GM23248 (cell line): ENCODE measurements at places on chromosomes 5 and 9.

DNA sequence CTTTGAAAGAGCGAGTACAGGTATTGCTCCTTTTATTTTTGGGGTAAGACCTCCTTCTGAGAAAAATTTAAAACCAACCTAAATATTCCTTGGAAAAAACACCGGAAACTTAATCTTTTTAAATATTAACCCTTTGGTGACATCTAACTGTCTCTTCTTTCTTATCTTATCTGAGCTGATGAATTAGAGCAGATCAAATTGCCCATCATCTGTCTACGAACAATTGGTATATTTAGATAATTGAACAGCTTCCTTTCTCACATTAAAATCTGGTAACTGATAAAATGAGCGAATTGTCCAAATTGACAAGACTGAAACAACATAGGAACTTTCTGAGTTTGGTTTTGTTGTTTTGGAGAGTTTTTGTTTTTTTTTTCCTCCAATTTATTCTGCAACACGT is 2.0 kb downstream of the ISL1 start:
- no peak for DNase-seq

DNA sequence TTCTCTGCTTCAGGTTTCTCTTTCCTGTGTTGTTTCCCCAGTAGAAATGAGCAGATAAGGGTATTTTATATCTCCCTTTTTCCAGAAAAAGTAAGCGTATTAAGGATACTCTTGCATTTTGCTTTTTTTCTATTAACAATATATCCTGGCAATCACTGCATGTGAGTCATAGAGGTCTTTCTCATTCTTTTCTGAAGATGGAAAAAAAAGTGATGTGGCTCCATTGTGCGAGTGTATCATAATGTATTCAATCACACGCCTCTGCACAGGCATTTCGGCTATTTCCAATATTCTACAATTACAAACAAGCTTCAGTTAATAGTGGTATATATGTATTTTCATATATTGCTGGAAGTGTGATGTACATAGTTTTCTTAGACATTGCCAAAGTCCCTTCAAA is 155.9 kb downstream of the MED27 start:
- DNase-seq, result peak; percentile 8

GRCh38 chr5:15065091-15065490 is 193.5 kb upstream of the ANKH start:
- DNase-seq, result no peak

GRCh38 chr9:69671879-69672595 is at the start of gene APBA1:
APBA1 (minus strand) TSS chr9:69672371.
- DNase-seq, result peak; percentile 74

DNA sequence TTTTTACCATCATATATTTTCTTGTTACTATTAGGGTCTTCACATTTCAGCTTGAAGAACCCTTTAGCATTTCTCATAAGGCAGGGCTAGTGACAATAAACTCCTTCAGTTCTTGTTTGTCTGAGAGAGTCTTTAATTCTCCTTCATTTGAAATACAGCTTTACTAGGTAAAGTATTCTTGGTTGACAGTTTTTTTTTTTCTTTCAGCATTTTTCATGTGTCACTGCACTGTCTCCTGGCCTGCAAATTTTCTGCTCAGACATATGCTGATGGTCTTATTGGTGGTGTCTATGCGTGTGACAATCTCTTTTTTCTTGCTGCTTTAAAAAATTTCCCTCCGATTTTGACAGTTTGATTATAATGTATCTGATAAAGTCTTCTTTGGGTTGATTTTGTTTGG is 399.9 kb downstream of the SH3GL2 start:
- DNase-seq, result no peak

- DNase-seq, result peak; percentile 2
These were observed 435.3 kb upstream of the TNC start for GRCh38 chr9:115553060-115553773.

DNA sequence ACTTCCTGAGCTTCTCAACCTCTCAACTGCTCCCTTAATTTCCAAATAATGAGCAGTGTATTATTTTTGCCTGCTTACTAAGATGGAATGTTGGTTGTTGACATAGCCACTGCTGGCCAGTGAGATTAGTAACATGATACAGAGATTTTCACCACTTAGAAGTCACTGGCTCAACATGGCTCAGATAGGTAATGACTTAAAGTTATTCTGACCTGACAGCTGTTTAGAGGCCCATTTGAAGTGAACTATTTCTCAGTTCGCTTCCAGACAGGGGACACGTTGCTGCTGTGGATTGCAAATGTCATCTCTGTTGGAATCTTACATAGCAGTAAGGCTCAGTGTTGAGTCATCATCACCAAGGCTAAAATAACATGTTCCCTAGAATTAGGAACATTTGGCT is 490.2 kb downstream of the TLE4 start:
- DNase-seq, result peak; percentile 88

- DNase-seq, result peak; percentile 68
These were observed 7.0 kb upstream of the GADD45G start for GRCh38 chr9:89597711-89598362.

GRCh38 chr9:105205787-105206495 is 38.5 kb upstream of the SLC44A1 start:
- peak; percentile 94 for DNase-seq

- DNase-seq, result peak; percentile 80
These were observed 68.4 kb downstream of the COL27A1 start for GRCh38 chr9:114223564-114224246.

DNA sequence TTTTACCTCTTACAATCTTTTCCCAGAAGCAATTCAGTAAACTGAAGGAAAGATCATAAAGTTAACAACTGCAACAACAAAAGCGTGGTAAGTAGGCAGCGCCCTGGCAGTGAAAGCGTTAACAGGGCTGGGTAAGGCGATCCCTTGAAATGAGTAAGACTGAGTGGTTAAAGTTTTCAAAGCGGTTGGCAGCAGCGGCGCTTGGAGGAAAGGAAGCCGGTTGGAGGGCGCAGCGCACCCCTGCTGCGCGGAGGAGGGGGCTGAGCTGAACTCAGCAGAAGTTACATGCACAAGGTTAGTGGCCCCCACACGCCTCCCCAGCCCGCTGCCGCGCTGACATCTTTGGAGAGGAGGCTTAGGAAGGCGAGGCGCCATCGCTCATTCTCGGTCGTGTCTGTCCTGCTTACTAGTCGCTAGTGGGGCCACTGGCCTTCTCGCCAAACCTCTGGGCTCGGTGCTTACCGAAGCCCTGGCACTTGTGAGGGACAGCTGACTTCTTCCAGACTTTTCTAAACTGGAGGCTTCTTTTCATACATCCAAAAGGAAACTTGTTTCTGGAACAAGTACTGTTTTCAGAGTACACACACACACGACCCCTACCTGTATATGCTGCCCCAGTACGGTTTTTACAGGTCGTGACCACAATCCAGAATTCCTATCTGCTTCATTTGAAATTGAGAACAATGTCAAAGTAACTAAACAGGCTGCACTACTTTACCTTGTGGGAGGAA is at the start of gene SH3RF2:
Gene SH3RF2 (plus strand): TSS at position 178 of the 731 bp plus-strand sequence. CDS start 1,351 bp downstream, outside the sequence.
- DNase-seq, result peak; percentile 80

DNA sequence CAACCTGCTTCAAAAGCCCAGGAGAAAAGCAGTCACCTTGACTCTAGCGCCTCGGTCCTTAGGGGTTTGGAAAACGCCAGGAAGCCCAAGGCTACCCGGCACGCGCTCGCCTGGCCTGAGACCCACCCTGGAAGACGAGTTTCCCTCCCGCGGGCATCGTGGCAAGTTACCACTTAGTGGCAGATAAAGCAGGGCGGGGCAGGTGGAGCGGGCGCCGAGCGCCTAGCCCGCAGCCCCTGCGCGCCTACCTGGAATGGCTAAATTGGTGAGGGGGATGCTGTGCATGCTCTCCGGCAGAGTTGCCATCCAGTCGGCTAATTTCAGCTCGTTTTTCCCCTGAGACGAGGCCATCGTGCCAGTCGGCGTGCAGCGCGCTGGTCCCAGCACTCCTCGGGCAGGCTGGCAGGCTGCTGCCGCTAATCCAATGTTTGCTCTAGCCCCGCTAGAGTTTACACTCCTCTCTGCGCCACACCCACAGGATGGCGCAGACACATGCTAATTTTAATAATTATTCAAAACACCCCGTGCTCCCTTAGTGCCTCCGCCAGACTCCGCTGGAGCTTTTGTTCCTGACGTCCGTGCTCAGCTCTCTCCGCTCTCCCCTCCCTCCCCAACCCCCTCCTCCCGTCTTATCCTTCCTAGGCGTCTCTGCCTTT is at the start of gene PLCXD3:
Gene PLCXD3 (minus strand): TSS at position 426 of the 656 bp plus-strand sequence. CDS start 75 bp downstream, at position 351.
- DNase-seq, result peak; percentile 48

DNA sequence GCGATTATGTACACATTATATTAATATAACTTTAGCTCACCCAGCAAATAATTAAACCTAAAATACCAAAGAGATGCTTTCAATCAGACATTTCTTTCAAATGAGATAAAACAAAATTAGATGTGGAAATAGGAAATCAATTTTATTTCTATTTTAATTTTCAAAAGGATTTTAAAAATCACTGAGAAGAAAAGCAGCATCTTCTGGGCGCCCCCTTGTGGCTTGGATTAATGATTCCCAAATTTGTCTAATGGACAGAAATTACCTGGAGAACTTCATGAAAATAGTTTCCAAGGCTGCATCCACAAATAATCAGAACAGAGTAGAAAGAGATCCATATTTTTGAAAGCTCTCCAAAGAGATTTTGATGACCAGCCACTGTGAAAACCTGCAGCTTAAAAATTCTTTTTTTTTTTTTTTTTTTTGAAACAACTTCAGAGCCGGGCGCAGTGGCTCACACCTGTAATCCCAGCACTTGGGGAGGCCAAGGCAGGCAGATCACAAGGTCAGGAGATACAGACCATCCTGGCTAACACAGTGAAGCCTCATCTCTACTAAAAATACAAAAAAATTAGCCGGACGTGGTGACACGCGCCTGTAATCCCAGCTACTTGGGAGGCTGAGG is 50.9 kb upstream of the CEMIP2 start:
- DNase-seq, result peak; percentile 53

- peak; percentile 43 for DNase-seq
These were observed 23.3 kb upstream of the COL5A1 start for GRCh38 chr9:134618163-134618832.

- DNase-seq, result peak; percentile 91
These were observed 7.3 kb downstream of the IRX1 start for GRCh38 chr5:3602785-3603502.

GRCh38 chr5:134851307-134851923 is 5.6 kb downstream of the C5orf24 start:
- peak; percentile 70 for DNase-seq
